Sigmoid colon (tissue), 7 donors: ENCODE measurements at places on chromosomes 5 and 9.

DNA sequence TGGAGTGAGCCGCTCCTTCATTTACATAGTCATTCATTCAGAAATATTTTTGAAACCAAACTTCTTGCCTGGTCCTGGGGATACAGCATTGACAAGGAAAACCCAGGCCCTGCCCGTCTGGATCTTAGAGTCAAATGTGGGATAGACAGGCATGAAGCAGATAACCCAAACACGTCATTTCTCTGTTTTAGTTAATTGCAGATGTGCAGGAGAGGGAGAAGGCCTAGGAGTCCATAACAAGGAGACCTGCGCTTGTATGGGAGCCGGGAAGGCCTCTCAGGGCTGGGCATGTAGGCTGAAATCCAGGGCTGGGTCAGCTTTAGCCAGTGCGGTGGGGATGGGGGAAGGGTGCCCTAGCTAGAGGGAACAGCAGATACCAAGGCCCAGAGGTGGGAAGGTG lies 43.3 kb downstream of the PRRX2 start:
- no peaks in the 10 kb centered on the region for H3K36me3 ChIP-seq
- DNase-seq: no peak
- H3K27ac ChIP-seq: no peak overlapping the region
- no peak overlapping the region for H3K4me3 ChIP-seq
- H3K27me3 ChIP-seq: no peaks in the 10 kb centered on the region

GRCh38 chr5:33400675-33401074 lies 40.1 kb upstream of the TARS1 start:
- no peak overlapping the region for H3K27ac ChIP-seq
- no peak for DNase-seq
- no peaks in the 10 kb centered on the region for H3K36me3 ChIP-seq
- H3K4me3 ChIP-seq: no peak overlapping the region
- no peaks in the 10 kb centered on the region for H3K27me3 ChIP-seq

- no peak overlapping the region for H3K4me3 ChIP-seq
- no peak overlapping the region for H3K27ac ChIP-seq
- no peaks in the 10 kb centered on the region for H3K27me3 ChIP-seq
- no peaks in the 10 kb centered on the region for H3K4me1 ChIP-seq
Measured at GRCh38 chr9:83419961-83420360, 118.2 kb downstream of the FRMD3 start.

DNA sequence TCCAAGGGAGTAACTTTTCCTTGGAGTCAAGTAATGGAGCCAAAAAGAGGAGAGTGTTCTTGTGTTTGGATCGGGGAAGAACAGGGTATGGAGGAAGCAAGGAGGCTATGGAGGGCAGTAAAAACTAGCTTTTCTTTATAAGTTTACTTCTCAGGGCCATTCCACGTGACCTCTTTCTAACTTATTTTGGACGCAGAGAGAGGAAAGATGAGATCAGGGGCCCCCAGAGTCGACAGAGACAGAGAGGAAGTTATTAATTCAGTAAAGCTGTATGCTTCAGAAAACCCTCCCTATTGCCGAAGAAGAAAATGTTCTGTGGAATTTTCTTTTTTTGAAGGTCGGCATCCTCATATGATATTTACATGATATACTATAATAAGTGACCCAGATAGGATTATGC lies 233.8 kb upstream of the MPDZ start:
- H3K36me3 ChIP-seq: no peaks in the 10 kb centered on the region
- DNase-seq: no peak
- no peaks in the 10 kb centered on the region for H3K27me3 ChIP-seq
- peak overlapping the region; percentile 10 for H3K27ac ChIP-seq

GRCh38 chr5:135376961-135377624 lies 21.9 kb downstream of the MACROH2A1 start:
- peaks cover 82% of the 10 kb centered on the region for H3K4me1 ChIP-seq
- H3K36me3 ChIP-seq: no peaks in the 10 kb centered on the region
- no peak overlapping the region for H3K4me3 ChIP-seq
- H3K27me3 ChIP-seq: no peaks in the 10 kb centered on the region
- DNase-seq: no peak
- H3K27ac ChIP-seq: no peak overlapping the region

DNA sequence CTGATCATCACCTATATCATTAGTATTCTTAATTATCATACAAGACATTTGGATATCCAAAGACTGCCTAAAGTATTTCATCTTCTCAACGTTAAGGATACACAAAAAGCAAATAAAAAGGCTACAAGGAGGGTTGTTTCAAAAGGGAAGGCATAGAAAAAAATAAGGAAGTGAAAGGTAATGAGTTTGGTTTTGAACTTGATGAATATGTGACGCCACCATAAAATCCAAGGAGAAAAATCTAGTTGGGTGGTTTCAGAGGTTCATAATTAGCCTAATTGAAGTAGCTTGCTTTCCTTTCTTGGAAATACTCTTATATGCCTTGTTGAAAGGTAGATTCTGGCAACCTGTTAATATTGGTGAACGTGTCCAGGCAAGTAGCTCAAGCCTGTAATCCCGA lies 96.1 kb upstream of the SGCD start:
- H3K27ac ChIP-seq: no peak overlapping the region
- DNase-seq: no peak
- H3K4me1 ChIP-seq: no peaks in the 10 kb centered on the region

GRCh38 chr5:157289164-157289819 lies 23.4 kb downstream of the CYFIP2 start:
- no peak overlapping the region for H3K27ac ChIP-seq
- H3K4me1 ChIP-seq: no peaks in the 10 kb centered on the region
- H3K27me3 ChIP-seq: no peaks in the 10 kb centered on the region

DNA sequence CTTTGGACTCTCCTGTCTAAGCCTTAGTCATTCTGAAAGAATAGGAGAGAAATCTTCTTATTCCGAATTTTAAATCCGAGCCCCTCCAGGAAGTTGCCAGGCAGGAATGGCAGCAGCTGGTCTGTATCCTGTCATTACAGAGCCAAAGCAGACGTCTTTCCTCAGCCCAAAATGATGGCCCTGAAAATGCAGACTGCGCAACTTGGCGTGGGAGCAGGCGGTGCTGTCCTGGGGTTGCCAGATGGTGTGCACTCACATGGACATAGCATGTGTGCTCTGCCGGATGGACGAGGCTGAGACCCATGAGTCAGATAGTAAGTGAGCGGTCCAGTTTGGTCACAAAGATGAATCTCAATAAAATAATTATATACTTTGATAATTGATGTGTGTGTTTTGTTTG lies 410.4 kb downstream of the KCTD16 start:
- no peak overlapping the region for H3K4me3 ChIP-seq
- H3K27ac ChIP-seq: no peak overlapping the region
- H3K36me3 ChIP-seq: no peaks in the 10 kb centered on the region

GRCh38 chr5:39373791-39374190 lies 9.5 kb upstream of the C9 start:
- DNase-seq: no peak
- H3K4me1 ChIP-seq: no peaks in the 10 kb centered on the region
- no peak overlapping the region for H3K27ac ChIP-seq
- no peaks in the 10 kb centered on the region for H3K27me3 ChIP-seq

GRCh38 chr5:33073881-33074327 lies 362.8 kb downstream of the NPR3 start:
- H3K36me3 ChIP-seq: no peaks in the 10 kb centered on the region
- H3K4me3 ChIP-seq: no peak overlapping the region
- H3K4me1 ChIP-seq: no peaks in the 10 kb centered on the region
- H3K27ac ChIP-seq: no peak overlapping the region

DNA sequence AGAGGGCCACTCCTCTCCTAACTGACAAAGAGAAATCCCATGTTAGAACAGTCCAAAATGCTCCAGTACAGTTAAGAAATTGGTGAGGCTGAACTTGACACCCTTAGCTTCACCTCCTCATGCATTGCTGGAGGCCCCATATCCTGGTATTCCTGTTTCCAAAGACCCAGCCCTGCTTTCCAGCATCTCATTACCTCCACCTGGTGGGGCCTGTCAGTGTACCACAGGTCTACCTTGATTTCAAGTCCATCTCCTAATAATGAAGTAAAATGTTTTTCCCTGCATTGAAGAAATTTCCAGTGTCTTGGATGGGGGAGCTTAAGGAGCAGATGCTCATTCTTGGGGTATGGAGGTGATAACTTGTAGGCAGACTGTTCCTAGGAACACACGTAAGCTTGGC lies 70.6 kb upstream of the S1PR3 start:
- no peaks in the 10 kb centered on the region for H3K27me3 ChIP-seq
- H3K4me3 ChIP-seq: no peak overlapping the region
- peaks cover 6% of the 10 kb centered on the region for H3K4me1 ChIP-seq
- no peaks in the 10 kb centered on the region for H3K36me3 ChIP-seq
- no peak overlapping the region for H3K27ac ChIP-seq

DNA sequence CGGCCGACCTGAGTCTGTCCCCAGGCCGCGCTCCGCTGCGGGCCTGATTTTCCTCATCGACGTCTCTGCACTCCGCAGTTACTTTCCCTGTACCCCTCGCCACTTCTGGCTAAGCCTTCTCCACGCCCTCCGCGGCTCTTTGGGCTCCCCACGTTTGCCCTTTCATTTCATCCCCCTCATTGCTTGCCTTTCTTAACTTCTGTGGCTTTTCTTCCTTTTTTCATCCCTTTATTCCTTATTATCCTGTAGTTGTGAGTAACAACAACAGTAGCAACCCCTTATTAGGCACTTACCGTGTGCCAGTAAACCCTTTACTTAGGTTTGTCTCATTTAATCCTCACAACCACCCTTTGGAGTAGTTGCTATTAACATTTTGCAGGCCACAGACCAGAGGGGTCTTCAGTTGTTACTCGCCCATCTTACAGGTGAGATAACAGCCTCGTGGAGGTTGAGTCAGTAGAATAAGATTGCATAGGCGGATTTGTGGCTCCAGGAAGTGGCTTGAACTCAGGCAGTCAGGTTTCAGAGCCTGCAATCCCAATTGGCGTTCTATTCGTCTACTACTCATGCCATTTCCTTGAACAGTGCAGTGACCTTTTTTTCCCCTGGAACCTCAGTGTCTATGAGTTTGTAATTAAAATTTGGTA lies 724 bp downstream of the TCERG1 start:
- no peak for DNase-seq
- no peaks in the 10 kb centered on the region for H3K27me3 ChIP-seq
- peak overlapping the region; percentile 100 for H3K4me3 ChIP-seq
- H3K4me1 ChIP-seq: peaks cover 17% of the 10 kb centered on the region
- H3K36me3 ChIP-seq: no peaks in the 10 kb centered on the region

GRCh38 chr9:121767171-121767769 lies 115.8 kb downstream of the DAB2IP start:
- no peaks in the 10 kb centered on the region for H3K27me3 ChIP-seq
- no peak overlapping the region for H3K4me3 ChIP-seq
- no peak overlapping the region for H3K27ac ChIP-seq
- no peaks in the 10 kb centered on the region for H3K4me1 ChIP-seq
- no peak for DNase-seq
- peaks cover 92% of the 10 kb centered on the region for H3K36me3 ChIP-seq

DNA sequence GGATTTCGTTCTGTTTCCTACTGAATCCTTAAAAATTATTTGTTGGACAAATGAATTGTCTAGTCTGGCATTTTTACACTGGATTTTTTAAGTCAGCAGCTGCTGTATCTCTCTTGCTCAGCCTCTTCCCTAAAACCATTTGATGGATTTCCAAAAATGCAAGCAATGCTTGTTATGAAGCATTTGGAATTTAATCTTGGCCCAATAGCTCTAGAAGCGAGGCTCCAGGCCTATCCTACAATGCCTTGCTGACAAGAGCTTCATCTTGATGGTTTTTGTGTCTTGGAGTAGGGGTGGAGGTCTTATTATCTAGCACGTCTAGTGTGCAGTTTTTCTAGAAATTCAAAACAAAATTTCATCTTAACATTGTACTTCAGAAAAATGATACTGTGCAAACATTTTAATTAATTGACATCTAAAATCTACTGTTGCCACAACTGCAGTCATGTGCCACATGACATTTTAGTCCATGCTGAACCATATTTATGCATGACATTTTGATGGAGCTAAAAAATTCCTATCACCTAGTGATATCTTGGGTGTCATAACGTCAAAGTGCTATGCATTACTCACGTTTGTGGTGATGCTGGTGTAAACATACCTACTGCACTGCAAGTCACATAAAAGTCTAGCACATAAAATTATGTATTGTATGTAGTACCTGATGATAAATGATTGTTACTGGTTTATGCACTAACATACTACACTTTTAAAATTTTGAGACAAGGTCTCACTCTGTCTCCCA lies 5.9 kb upstream of the RAD23B start:
- H3K27ac ChIP-seq: no peak overlapping the region
- no peaks in the 10 kb centered on the region for H3K27me3 ChIP-seq
- no peak for DNase-seq
- H3K4me1 ChIP-seq: peaks cover 29% of the 10 kb centered on the region
- H3K36me3 ChIP-seq: no peaks in the 10 kb centered on the region

DNA sequence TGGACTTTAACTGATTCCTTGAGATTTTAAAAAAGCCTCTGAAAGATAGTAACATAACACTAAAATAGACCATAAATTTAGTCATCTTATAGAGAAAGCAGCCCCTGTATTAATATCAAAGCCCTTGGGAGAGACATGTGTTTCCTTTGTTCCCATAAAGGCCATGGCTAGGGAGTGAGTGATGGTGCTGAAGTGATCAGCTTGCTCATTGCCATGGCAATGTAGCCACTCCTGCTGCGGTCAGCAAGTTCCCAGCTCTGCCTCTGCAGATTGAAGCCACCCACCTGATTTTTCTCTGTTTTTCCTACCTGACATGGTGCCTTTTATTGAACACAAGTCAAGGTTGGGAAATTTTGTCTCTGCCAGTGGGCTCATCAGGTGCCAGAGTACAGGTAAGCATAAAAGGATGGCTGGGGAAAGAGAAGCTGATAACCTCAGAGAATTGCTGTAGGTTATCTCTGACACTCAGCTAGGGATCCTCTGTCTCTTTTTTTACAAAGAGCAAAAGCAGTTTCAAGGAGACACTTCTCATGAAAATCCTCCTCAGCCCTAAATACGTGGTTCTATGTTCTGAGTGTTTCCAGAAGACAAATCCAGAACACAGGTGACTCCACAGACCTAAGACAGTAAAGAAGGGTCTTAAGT lies 296.3 kb upstream of the NMUR2 start:
- H3K36me3 ChIP-seq: no peaks in the 10 kb centered on the region
- no peaks in the 10 kb centered on the region for H3K4me1 ChIP-seq
- no peaks in the 10 kb centered on the region for H3K27me3 ChIP-seq
